ENCODE measurements at places on chromosomes 3 and 15.

DNA sequence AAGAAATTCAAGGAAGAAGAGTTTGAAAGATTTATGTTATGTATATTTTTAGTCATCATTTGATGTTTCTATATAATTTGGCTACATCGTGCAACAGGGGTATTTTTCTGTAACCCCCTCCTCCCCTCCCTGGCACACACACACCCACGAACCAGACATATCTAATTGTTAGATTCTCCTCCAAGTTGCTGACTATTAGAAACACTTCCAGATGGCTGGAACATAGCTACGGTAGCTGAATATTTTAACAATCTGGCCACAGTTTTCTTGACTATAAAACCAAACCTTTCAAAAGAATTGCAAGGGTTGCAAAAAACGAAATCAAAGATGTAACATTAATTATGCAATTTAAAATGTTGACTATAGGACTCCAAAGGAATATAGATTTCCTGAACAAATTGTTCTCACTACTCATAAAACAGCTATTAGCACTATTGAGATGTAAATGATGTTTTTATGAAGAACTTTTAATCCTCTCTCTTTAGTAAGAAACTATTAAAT lies 154.4 kb downstream of the CHL1 start:
- no peak for DNase-seq

DNA sequence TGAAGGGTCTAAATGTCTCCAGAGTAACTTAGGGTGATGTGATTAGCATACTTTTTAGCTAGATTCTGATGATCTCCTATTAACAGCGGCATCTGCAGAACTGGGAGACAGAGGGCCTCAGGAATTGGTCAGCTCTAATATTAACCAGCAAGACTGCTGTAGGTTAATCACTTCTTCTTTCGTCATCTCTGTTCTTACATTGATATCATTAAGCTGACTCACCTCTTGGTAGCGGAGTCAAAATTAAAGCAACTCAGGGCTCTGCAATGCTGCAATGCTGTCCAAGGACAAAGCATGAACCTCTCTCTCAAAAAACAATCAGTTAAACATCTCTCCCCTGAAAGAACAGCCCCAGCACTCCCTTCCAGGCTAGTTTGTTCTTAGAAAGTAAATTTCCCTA lies 57.5 kb upstream of the TRA2B start:
- DNase-seq = peak; percentile 63

GRCh38 chr3:102661707-102662497 lies 227.1 kb downstream of the ZPLD1 start:
- no peak for DNase-seq

- DNase-seq = no peak
Observed at GRCh38 chr15:77440378-77440999, 19.8 kb downstream of the HMG20A start.

DNA sequence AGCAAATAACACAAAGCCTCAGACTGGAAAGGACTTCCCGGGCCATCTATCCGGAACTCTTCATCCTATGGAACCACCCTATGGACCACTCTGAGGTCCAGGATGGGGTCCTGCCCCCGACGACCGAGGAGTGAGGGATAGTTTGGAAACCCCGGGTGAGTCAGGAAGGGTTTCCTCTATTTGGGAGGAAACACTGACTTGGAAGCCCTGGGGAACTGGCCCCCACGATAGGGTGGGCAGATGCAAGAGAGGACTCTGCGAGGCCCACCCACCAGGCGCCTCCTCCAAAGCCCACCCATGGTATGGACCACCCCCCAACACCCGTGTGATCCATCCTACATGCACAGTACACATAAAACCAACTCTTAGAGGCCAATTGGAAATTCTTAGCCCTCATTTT lies 69.4 kb downstream of the CPN2 start:
- DNase-seq = no peak

DNA sequence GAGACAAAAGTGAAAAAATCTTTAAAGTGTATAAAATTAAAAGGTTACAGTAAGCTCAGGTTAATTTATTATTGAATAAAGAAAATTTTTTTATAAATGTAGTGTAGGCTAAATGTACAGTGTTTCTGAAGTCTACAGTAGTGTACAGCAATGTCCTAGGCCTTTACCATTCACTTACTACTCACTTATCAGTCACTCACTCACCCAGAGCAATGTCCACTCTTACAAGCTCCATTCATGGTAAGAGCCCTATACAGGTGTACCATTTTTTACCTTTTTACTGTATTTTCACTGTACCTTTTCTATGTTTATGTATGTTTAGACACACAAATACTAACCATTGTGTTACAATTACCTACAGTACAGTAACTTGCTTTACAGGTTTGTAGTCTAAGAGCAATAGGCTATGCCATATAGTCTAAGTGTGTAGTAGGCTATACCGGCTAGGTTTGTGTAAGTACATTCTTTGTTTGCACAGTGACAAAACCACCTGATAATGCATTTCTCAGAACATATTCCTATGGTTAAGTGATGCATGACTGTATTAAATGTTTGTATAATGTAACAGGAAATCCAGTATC lies 38.1 kb upstream of the NECTIN3 start:
- no peak for DNase-seq

DNA sequence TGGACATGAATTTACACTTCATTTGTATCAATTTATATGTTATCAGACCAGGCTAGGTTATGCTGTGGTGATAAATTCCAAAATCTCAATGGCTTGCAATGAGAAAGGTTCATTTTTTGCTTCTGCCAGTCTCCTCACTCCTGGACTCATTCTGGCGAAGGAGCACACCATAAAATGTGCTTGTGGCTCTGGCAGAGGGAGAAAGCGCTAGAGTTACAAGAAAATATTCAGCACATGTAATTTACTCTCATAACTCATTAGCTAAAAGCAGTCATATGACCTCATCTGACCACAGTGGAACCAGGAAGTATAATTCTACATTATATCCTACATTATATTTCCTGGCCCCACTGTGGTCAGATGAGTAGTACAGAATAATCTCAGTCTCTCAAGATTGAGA lies 193.8 kb downstream of the BCHE start:
- no peak for DNase-seq

DNA sequence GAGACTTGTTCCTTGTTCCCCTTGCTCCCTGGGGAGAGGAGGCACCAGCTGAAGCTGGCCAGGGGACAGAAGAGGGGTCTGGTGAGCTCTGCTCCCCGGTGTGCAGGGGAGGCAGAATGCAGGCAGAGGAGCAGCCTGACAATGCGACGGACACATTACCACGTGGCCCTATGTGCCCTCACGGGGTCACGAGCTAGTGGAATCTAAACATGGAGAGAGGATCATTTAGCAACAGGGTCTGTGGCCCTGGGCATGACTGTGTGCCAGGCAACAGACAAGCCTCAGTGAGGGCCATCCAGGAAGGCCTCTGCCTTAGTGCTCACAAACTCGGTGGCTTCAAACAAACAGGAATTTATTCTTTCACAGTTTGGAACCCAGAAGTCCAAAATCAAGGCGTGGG lies 8.5 kb upstream of the MUC4 start:
- DNase-seq = no peak

DNA sequence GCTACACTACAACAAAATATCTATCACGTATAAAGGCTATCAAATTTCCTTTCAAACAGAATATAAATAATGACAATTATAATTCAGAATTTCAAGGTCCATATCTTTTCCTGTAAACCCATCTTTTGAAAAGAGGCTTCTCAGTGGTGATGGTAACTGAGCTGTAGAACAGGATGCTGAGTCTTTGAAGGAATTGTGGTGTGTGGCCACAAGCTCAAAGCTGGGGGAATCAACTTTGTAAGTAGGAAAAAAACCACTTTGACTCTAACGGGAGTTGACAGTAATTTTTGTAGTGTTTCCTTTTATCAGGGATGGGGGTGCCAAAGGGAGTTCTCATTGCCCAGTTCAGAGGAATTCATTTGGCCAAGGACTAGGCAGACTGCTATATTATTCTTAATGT lies 13.3 kb upstream of the ZCWPW2 start:
- no peak for DNase-seq

- DNase-seq = no peak
Observed at GRCh38 chr15:70308011-70308734, 210.5 kb upstream of the TLE3 start.

DNA sequence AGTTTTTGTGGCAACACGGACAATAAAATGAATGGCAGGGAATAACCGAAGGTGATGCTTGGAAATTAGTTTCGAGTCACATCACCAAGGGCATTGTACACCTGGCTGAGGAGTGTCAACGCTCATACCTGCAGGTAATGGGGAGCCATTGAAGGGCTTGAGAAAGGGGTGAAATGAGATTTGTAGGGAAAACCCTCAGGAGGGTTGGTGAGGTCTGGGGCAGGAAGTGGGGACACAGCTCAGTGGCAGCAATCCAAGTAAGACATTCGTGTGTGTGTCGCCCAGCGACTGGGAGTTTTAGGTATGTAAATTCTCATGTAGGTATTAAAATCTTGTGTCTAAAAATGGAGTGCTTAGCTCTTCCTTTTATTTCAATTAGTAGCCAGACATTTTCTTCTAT lies 14.3 kb downstream of the PARP14 start:
- no peak for DNase-seq

GRCh38 chr3:139935016-139935865 lies at the start of gene CLSTN2:
Gene CLSTN2 (plus strand): TSS chr3:139935185.
- DNase-seq = no peak

DNA sequence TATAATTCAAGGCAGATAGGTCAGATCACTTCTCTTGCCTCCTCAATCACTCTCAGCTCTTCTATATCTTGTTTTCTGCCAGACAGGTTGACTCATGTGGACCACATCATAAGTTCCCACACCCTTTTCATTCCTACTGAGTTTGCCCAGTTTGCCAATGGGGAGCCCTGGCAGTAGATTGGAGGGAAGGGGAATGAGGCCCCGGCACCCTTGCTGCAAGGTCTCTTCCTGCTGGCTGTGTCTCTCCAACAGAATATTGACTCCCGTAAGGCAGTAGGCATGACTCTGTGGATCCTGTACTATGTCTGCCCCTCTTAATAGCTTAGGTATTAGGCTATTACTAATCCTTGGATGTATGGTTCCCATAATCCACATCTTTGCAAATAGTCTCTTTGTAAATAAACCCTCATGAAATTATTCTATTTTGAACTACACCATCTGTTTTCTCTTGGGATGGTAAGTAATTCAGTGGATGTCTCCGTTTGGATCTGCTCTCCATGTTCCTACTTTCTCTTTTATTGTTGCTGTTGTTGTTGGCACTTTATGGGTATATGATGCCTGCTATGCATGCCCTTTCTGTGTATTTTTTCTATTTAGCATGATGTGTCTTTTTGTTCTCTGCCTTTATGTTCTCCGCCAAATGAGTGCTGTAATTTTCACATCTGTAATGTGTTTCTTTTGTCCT lies 65.5 kb upstream of the DCBLD2 start:
- DNase-seq = no peak

DNA sequence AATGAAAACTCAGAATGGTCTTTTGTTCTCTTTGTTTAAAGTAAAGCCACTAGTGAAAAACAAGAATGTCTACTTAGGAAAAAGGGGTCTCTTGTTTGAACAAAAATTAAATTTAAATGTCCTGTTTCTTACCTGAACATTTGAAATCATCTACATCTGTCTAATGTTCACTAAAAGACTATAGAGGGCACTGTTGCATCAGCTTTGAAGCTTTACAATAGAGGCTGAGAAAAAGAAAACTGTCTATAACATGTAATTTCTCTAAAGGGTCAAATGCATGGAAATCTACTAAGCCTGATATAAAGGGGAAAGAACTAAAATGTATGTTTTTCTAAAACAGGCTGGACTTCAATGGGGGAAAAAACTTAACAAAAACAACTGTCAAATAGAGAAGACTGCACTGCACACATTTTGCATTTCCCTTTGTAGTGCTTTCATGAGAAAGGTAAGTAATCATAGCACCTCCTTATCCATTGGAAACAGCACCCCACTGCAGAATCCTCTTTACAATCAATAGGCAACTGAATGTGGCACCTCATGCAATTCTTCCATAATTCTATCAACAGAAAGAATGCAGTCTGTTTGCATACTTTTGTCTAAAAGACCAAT lies 26.3 kb downstream of the DPH6 start:
- DNase-seq = peak; percentile 39

DNA sequence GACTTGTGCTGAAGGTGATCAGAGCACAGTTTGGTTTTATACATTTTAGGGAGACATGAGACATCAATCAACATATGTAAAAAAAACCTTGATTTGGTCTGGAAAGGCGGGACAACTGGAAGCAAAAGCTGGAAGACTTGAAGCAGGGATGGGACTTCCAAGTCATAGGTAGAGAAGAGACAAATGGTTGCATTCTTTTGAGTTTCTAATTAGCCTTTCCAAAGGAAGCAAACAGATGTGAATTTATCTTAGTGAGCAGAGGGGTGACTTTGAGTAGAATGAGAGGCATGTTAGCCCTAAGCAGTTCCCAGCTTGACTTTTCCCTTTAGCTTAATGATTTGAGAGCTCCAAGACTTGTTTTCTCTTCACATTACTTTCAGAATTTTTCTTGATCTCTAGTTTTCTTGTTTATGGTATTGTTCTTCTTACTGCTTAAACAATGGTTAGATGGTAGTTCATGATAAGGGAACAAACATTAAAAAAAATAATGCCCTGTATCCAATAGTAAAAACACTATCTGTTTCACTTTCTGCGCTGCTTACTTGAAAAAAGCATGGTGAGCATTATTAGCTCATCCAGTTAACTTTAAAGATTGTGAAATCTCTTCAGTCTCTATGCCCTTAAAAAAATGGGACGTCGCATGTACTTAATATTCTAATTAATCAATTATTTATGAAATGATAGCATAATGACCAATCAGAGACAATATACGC lies 48.5 kb upstream of the BCHE start:
- no peak for DNase-seq

DNA sequence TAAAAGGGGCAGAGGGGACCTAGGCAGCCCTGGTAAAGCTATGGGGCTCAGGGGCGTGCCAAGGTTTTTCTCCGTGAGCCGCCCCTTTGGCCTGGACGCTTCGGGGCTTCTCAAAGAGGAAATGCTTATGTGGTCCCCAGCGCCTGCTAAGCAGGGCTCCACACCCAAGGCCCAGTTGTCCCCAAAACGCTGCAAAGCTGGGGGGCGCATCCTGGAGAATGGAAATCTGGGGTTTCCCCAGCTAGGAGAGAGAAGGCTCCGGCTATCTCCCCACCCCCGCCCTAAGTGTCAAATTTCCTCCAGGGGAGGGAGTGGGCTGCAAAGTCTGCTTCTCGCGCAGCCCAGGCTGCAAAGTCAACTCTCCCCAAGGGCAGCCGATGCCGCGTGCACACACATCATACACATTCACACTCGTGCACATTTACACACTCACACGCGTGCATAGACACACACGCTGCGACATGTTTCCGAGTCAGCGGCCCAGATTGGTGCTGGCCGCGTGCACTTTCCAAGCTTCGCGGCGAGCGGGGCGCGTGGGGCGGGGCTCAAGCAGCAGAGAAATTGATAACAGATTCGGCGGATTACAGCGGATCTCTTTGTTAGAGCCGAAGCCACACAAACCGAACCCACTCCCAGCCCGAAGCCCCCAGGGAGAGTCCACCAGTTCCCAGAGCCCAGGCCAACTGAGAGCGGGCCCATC lies 4.5 kb downstream of the WNT5A start:
- DNase-seq = no peak
